ENCODE measurements at places on chromosomes 5 and 9. TPM values are rescaled to one million over a fixed set of nuclear protein-coding genes. Genes with fewer than 3 reads are reported as not detected.

DNA sequence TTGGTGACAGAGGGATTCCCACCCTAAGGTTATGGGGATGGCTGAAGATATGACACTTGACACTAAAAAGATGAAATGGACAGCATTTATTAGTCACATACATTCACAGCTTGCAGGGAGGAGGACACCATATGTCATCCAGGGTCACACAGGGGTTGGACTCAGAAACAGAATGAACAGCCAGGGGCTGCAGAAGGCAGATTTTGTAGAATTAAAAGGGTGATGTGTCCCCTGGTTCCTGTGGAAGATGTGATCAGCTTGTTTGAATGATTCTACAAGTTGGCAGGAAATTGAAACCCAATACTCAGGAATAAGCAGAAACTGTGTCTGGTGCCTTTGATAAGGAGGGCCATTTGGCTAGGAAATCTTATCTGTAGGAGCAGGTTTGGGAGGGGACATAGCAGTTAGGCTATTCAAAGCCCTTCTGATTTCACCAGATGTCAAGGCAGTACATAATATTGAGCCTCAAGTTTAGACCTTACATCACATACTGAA lies 102.3 kb upstream of the GRIN3A start:
- DNase-seq = no peak

GRCh38 chr5:122999947-123000563 lies 36.5 kb downstream of the PPIC start:
- peak; percentile 12 for DNase-seq

NSMF gene
- total RNA-seq = 19.1 TPM

IL13 gene
- total RNA-seq = not detected

Measured in H4 (cell line).